ENCODE measurements at places on chromosomes 2 and 18.

DNA sequence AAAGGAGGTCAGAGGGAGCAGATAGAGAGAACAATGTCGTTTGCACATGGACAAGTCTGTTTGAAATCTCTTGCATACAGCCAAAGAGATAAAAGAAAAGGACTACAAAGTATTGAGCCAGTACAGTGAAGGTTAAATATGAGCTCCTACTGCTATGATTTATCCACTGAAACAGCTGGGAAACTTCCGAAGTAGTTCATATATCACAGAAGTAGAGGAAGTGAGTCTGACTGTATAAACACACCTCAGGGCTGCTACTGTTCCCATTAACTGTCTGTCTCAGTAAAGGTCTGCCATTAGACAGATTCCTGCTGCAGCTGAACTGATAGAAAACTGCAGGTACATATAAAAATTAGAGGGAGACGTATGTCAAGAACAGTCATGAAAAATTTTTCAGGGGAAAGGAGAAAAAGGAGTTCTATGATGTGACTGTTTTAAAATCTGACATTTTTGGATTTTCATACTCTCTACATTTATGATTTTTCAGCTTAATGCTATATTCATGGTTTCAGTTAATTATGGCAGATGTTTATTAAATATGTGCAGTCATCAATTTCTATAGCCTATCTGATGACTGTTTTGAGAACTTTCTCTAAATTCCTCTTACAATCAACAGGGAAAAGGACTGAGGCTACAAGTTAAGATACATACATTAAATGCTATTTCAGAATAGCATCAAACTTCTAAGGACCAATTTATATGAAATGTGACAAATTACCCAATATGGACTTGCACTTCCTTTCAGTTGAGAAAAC, 364.7 kb downstream of the ERBB4 start:
- DNase-seq = no peak

- DNase-seq = peak; percentile 39
Measured at GRCh38 chr2:9656270-9656766, 25.5 kb upstream of the YWHAQ start.

GRCh38 chr2:231680285-231680991, 27.9 kb upstream of the PTMA start:
- peak; percentile 63 for DNase-seq

DNA sequence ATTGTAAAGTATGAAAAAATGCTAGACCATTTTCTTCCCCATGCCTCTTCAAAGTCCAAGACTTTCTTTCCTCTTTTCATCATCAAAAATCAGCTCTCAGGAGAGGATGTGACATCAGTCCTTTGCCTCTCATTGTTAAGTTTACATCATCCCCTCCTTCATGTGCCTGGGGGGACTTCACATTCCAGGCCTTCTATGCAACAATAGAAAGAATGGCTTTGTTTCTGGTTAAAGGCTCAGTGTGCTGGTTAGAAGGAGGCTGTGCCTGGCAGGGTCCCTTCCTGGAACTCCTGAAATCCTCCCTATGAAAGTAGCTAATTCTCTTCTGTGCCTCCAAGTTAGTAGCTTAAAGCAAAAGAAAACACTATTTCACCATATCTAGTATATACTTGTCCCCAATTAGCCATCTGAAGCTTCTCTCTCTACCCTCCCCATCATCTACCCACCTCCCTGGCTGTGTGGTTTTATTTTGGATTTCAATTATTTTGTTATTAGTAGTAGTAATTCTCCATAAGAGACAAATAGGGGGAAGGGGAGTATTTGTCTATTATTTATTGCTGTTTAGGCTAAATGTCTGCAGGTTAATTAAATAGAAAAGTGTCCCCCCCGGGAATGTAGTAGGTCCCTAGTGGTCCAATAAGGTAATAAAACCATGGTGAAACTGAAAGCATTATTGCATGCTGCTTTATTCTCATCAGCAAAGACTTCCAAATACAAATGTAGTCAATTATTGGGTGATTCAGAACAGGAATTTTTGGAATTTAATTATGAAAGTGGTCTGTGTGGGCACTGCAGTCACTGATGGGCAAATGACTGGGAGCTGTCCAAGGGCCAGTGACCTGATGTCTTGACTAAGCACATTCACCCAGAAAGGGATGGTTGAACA, 69.0 kb downstream of the CPO start:
- DNase-seq = peak; percentile 74

DNA sequence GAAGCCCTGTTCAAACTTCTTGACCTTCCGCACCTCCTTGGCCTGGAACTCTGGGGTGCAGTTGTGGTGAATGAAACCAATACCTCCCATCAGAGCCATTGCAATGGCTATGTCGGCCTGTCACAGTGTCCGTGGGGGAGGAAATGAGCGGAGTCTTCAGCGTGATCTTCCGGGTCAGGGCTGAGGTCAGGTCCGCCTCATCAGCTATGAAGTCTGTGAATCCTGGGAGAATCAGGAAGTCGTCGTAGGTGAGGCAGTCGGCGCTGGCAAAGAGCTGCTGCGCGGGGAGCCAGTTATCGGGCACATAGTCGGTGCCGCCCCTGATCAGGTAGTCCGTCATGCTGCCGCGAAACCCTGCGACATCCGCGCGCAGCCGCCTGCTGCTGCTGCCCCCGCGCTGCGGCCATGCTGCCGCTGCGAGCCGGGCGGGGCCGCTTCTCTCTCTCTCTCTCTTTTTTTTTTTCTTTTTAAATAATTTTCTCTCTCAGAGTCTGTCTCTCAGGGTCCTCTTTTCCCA, 154.1 kb upstream of the ZSWIM2 start:
- no peak for DNase-seq

DNA sequence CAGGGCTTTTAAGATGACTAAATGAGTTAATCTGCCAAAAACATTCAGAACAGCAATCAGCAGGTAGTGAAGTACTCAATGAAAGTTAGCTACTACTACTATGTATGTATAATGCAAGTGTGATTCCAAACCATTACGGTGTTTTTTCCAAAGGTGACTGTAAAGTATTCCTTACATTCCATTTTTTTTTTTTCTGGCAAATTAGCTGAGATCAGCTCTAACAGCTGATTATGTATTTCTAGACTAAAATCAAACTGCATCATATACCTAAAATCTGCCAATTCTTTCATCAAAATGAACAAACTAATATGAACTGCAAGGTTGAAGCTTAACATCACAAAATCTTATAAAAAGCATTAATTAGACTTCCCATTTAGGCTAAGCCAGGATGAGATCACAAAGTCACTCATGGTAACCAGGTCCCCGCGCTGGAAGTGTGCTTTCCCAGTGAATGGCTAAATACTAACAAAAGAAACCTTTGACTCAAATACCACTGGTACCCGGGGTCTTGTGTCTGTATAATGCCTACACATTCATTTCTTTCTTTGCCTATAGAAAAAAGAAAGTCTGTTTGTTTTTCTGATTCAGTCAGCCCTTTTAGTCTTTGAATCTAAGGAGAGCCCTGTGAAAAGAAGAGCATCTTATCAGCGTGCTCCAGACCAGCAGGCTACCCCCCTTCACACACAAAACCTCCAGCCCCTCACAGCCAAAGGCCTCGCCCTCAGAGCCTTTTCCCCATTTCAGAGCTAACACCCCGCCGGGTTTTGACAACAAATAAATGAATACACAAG, 88.3 kb downstream of the RBMS1 start:
- DNase-seq = no peak

- DNase-seq = no peak
Measured at GRCh38 chr2:178383718-178384117, 67.3 kb downstream of the PRKRA start.

GRCh38 chr2:118817469-118817868, 30.0 kb downstream of the EN1 start:
- DNase-seq = no peak

DNA sequence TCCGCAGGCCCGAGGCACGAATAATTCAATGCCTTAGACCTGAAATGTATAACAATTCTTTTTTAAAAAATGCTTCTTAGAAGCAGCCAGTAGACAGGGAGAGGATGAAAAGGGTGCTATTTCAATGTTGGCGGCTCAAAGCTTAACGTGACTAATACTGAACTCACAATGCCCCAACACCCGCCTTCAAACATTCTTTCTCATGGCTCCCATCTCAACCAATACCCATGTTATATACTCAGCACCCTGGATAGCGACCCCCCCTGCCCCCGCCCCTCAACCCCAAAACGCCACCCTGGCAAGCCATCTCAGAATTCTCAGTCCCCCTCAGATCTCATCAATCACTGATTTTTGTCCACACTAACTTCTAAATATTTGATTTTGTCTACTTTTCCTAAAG, 4.4 kb downstream of the FBXO41 start:
- DNase-seq = peak; percentile 61
